Stimulated activated naive CD4-positive, alpha-beta T cell (primary cell): ENCODE measurements at places on chromosomes 6 and 20.

DNA sequence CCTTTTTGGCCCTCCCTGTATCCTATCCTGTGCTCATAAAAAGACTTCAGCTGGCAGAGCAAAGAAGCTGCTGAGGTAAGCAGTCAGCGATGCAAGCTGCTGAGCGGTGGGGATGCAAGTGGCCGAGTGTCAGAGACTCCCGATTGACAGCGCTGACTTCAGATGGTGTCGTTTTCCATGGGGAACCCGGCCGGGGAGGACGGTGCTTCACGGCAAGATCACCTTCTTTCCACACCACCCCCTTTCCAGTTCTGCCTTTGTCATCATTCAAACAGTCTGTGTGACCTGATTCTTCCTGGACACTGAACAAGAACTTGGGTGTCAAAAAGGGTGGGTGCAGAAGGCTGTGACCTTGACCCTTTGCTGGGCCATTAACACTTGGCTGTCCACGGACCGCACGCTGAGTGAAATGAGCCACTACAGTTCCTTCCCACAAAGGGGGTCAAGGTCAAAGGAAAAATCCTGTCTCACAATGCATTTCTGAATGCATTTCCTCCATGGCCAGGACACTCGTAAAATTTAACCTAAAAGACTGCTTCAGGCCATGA is 52.9 kb upstream of the UNC93A start:
- DNase-seq = no peak

GRCh38 chr20:50541606-50542041 is 31.4 kb downstream of the PTPN1 start:
- no peak for DNase-seq

GRCh38 chr6:9398767-9399373 is 963.5 kb upstream of the SLC35B3 start:
- DNase-seq = no peak

DNA sequence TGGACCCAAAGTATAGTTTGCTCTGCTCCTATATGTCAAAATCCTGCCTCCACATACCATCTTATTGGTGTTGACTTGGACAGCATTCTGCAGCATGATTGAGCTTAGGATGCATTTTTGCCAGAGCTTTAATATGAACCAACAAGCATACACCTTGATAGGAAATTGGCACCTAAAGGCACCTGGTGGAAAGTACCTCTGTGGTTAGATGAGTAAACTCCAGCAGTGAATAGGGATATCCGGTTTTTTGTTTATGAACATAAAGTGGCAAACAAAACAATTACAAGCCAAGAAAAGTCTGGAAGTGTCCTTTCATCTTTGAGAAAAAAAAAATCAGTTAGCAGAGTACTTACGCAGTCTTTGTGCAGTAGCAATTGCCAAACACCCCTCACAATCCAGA is 6.2 kb upstream of the CYP24A1 start:
- no peak for DNase-seq

- no peak for DNase-seq
Observed at GRCh38 chr6:163500105-163500504, 85.6 kb downstream of the QKI start.

GRCh38 chr6:99521633-99522151 is 6.5 kb upstream of the USP45 start:
- no peak for DNase-seq

- DNase-seq = no peak
Observed at GRCh38 chr20:51095633-51096521, 73.0 kb upstream of the KCNG1 start.

DNA sequence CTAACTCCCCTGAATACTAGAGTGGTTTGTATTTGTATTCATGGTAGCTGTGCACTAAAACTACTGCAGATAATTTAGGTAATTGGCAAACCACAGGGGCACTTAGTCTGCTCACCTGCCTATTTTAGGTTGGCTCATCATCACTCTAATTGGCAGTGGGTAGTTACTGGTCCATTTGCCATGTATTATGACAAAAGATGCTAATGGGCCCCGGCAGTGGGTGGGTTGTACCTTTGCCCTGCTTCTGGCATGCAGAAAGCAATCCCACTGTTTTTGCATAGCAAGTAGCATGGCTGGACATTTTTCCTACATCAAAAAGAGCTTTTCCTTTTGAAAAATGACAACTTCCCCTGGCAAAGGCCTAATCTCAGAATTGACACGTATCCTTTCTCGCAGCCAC is 741.4 kb upstream of the MAP3K7 start:
- no peak for DNase-seq

- DNase-seq = no peak
Observed at GRCh38 chr6:143507358-143508145, 4.0 kb downstream of the FUCA2 start.

- DNase-seq = no peak
Observed at GRCh38 chr6:55972091-55972490, 96.7 kb upstream of the BMP5 start.

GRCh38 chr20:37839955-37840354 is 63.0 kb upstream of the VSTM2L start:
- DNase-seq = no peak

GRCh38 chr20:30376767-30377658 is 880.5 kb upstream of the DEFB115 start:
- DNase-seq = peak; percentile 70

GRCh38 chr6:113921299-113921904 is 49.5 kb downstream of the HDAC2 start:
- no peak for DNase-seq

DNA sequence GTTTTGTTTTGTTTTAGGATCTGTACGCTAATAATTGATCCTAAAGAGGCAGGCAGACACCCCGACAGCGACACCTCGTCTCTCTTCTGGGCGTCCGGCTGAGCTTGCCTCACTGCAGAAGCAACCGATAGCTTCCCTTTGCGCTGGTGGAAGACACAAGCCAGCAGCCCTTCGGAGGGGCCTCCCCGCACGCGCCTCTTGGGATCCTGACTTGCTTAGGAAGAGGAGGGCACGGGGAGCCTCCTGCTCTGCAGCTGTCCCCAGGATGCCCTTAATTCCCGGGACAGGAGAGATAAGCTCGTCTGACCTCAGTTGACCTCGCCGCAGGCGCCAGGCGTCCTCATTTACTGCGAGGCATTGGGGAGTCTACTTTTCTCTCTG is 94.0 kb downstream of the CD83 start:
- no peak for DNase-seq

DNA sequence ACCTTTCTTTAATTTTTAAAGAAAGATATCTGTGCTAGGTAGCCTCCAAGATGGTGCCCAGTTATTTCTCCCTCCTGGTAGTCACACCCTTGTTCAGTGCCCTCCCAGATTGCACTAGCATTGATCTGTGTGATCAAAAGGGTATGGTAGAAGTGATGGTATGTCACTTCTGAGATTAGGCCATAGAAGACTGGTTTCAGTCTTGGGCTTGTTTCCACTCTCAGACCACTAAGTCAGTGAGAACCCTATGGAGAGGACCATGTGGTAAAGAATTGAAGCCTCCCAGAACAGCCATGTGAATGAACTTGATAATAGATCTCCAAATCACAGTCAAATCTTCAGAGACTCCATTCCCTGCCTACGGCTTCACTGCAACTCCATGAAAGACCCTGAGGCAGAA is 57.3 kb downstream of the THEMIS start:
- DNase-seq = no peak

DNA sequence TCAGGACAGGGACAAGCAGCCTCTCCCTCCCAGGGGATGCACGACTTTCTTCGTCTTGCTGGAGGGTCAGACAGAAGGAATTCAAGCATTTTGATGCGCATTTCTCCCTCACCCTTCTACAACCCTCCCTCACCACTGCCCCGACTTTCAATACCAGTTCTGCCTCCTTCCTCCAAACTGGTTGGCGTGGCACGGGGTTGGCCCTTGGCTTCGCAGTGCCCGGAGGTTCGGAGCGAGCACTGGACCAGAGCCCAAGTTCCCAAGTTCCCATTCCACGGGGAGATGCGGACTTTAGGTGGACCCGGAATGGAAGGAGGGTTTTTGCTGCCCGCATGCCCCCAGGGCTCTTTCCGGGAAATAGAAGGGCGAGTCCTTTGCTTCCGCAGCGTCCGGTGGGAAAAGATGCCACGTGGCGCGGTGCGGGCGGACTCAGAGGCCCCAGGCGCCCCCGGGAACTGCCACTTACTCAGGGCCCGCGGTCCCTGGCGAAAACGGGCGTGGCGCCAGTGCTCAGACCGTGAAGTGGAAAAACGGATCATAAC is 8.0 kb upstream of the LAMP5 start:
- no peak for DNase-seq

DNA sequence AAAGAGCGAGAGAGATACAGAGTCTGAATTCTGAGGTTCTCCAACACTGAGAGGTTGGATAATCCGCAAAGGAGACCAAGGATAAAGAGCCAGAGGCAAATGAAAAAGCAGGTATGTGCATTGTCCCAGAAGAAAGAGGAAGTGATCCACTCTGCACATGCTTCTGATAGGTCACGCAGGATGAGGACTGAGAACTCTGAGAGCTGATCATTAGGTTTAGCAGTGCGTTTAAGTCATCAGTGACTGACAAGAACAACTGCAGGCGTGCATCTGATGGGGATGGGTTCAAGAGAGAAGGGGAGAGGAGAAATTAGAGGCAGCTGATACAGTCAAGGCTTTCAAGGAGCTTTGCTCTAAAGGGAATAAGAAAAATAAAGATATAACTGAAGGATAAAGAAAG is 301.2 kb upstream of the SGK1 start:
- no peak for DNase-seq

GRCh38 chr6:83905648-83906047 is 46.2 kb downstream of the CYB5R4 start:
- DNase-seq = no peak

- DNase-seq = no peak
Observed at GRCh38 chr6:163721922-163722692, 307.6 kb downstream of the QKI start.

GRCh38 chr20:40449974-40450616 is 238.9 kb downstream of the MAFB start:
- DNase-seq = no peak

GRCh38 chr6:22838345-22838744 is 269.0 kb downstream of the HDGFL1 start:
- DNase-seq = no peak

- no peak for DNase-seq
Observed at GRCh38 chr6:14499841-14500240, 382.3 kb downstream of the CD83 start.

DNA sequence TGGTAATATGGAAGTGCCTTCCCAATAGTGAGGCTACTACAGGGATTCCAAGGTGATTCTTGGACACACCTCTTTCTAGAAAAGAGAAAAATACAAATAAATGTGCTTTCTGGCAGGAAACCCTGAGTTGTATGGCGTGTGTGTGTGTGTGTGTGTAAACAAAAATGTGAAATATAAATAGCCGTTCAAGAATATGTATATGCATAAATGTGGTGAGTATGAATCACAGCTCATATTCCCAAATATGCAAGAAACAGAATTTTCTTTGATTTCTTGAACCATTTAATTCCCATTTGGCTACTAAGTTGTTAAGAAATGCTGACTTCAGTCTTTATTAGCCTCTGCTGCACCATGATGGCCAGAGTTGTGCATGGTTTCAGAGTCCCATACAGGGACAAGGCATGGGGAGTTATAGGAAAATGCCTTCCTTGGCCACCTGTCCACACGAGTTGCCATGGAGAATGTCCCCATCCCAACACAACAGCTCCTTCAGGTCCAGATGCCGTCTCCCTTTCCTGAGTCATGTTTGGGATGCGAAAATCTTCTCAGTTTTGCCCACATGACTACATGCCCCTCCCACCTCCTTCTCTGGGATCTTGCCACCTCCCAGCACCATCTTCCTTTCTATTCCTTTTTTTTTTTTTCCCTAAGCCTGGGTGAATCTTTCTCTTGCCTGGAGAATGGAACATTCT is 312.4 kb upstream of the ECI2 start:
- DNase-seq = no peak

- DNase-seq = no peak
Observed at GRCh38 chr6:154388803-154389202, 32.2 kb upstream of the IPCEF1 start.

DNA sequence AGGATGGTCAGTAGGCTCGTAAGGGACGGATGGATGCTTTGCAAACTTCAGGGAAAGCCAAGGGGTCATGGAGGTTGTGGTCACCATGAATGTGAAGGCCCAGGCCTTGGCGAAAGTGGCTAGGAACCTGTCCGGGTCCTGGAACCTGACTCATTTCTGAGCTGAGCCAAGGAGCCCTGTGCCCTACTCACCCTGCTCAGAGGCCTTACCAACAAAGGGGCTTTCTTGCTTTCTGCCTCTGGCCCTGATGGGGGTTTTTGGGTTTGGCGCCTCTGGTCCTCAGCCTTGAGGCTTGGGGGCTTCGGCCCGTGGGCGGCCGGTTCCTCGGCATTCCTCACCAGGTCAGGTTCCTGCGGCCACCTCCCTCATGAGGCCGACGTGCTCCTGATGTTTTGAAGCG is 155.1 kb downstream of the DTNBP1 start:
- no peak for DNase-seq

DNA sequence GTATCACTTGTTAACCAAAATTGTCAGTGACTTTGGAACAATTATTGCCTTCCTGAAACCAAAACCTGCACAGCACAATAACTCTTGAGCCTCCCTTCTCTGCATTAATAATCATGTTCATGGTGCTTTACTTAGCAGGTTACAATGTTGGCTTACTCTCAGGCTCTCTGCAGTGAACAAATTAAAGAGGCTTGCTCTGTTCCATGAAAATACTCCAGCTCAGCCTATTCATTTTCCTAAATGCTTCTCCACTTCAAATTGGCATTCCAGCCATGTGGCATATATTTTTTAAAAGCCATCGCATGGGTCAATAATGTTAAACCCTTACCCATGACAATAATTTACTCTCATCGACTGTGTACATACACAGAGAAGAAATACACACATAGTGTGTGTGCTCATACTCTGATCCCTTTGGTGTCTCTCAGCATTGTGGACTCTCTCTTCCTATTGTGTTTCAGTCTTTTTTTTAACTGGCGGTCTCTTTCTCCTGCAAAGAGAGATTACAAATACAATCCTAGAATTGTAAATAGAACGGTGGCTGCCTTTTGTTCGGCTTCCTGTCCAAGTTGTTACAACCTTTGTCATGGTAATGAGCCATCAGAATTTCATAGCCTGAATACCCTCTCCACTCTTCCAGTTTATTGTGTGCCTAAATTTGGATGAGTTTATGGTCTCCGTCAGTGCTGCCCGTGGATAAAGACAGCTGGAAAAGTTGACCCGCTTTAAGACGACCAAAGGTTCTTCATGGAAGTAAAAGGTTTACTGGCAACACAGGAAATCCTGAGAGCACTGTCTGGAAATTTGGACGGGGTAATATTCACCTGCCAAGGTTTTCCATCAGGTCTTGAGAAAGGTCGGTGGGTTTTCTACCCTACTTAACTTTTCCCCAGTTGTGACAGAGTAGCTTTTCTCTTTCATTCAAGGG is 263.6 kb downstream of the CD83 start:
- no peak for DNase-seq

DNA sequence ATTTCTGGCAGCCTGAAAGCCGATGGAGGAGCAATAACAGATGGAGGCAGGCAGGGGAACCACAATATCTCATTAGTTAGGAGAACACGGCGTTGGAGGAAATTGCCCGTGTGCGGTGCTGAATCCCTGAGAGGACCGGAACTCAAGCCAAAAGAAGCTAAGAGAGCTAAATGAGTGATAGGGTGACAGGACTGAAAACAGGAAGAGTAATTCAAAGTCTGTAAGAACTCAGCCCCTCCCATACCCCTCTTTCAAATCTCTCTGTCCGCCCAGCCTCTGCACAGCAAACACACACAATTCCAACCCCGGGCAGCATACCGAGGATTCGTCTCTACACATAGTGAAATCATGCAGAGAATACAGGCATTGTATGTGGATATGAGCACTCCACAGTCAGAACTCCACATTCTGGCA is 2.6 kb upstream of the IPCEF1 start:
- peak; percentile 14 for DNase-seq

GRCh38 chr6:7787137-7787608 is 61.3 kb downstream of the BMP6 start:
- no peak for DNase-seq

GRCh38 chr6:13431059-13431656 is 56.2 kb downstream of the GFOD1 start:
- DNase-seq = no peak
